Stimulated activated naive CD4-positive, alpha-beta T cell treated with Interleukin-2 at 50 U/mL for 16 hours (primary cell): ENCODE measurements at places on chromosomes 7 and 10.

DNA sequence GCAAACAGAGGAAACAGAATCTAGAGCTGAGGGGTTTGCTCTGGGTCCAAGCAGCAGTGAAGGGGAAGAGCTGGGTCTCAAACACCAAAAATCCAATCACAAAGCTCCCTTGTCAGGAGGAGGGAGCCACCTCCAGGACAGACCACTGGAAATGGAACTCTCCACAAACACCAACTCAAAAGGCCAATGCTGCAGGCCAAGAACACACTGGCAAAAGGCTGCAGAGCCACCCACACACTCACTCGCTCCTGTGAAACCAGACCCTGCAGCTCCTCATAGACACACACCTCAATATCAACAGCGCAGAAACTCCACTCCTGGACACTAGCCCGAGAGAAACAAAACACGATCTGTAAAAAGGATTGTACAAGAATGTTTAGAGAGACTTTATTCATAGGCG lies 213.5 kb downstream of the PTPRN2 start:
- DNase-seq: no peak

GRCh38 chr10:124849111-124849773 lies 47.6 kb downstream of the ABRAXAS2 start:
- DNase-seq: no peak

DNA sequence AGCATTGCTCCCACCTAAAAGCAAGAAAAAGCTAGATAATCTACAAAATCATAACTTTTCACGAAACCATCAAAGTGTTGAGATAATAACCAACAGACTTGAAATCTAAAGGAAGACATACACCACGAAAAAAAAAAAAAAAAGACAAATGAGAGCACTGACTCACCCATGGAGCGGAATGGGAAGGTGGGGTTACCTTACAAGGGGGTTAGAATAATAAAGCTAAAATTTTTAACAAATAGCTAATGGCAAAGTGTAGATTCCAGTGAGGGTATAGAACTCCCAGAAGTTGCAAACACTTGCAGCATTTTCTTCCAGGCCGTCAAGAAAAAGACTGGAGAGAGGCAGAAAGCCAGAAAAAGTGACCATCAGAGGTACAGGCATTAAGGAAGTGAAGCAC lies 27.2 kb downstream of the IPMK start:
- DNase-seq: no peak

GRCh38 chr7:30634193-30634626 lies 39.5 kb downstream of the GARS1 start:
- no peak for DNase-seq

GRCh38 chr7:119640861-119641260 lies 632.1 kb upstream of the KCND2 start:
- DNase-seq: no peak

DNA sequence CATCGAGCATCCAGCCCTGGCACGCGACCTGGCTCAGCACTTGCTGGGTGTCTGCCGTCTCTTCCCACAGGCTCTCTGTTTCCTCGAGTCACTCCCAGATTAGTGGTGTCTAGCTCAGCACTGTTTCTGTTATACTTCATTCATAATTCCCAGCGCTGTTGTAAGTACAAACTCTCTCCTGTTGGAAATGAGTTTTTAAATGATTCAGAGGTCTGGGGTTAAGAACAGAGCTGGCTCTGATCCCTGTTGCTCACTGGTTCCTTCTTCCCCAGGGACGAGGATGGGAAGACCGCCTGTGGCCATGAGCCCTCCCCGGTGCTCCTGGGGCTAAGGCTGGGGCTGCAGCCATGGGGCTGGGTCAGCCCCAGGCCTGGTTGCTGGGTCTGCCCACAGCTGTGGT lies 17.3 kb upstream of the C10orf95 start:
- DNase-seq: no peak

- DNase-seq: no peak
These were observed 42.3 kb upstream of the PRKG1 start for GRCh38 chr10:51031950-51032349.

DNA sequence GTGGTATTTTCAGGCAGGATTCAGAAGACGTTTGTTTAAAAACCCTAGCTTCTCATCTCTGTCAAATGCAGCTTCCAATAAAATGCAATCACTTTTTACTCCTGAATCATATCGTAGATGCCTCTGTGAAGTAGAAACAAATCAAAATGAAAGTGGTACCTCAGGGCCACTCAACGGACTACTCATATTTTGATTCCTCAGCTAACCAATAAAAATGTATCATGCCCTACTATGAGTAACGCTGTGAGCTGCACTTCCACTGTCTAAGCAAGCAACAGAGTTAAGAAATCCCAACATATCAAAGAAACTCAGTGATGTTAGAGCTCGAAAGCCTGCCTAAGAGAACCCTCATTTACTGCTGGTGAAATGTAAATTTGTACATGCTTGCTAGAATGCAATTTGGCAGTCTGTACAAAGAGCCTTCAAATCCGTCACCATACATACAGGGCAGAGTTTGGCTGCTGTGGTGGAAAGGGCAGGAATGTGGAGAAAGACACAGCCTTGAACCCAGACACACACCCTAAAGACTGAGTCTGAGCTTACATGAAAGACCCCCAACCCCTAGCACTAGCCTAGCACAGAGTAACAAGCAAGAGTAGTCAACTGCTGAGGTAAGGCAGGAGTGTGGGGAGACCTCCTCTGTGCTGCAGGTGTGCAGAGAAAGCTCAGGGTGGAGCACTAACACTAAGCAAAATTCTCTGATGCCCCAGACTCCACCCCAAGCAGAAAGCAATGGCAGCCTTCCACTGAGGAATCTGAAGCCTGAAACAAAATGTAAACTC lies 151.5 kb downstream of the ANK3 start:
- no peak for DNase-seq

- no peak for DNase-seq
These were observed 15.3 kb upstream of the AKR1C1 start for GRCh38 chr10:4947635-4948596.

- no peak for DNase-seq
These were observed 264.4 kb upstream of the GALNT17 start for GRCh38 chr7:70867513-70867912.

- no peak for DNase-seq
These were observed 61.4 kb downstream of the CREB5 start for GRCh38 chr7:28473571-28474281.

DNA sequence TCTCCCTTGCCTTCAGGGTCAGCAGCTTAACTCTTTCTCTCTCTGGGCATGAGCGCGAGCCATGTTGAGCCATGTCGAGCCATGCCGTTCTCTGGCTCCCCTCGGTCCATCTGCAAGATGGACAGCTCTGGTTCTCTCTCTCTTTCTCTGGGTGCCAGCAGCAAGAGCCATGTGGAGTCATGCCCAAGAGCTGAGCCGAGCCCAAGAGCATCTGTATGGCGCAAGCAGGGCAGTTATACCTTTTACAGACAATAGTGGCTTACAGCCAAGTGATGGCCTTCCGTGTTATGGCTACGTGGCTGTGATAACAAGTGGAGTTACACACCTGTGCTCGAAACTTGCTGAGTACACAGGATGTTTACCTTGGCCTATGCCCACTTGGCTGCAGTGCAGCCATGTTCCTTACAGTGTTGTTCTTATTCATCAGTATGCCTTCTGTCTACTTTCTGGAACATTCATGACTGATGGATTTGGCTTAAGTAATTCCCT lies 327.7 kb downstream of the GLRX3 start:
- no peak for DNase-seq

- no peak for DNase-seq
These were observed 6.6 kb downstream of the BBIP1 start for GRCh38 chr10:110912374-110912773.

DNA sequence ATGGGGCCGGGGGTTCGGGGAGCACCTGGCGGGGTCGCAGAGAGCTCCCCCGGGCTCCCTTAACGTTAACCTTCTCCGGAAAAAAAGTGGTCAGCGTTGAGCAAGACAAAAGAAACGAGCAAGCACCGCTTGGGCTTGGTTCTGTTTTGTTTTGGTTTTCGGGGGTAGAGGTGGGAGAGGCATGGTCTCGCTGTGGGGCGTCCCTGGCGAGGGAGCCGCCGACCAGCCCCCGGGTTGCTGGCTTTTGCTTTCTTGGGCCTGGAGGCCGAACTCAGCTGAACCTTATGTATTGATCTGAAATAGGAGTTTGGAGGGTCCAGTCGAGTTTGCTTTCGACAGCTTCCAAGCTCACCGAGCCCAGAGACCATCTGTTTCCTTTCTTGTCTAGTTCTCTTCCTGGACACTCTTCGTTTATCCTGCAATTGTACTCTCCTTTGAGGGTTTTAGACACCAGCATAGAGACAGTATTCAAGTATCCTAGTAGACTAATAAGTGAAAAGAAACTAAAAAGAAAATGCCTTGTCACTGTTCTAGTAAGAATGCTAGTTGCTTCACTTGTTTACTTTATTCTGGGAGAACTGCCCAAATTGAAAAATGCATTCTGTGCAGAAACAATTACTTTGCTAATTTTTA lies 980 bp downstream of the FHIP2A start:
- DNase-seq: peak; percentile 32

DNA sequence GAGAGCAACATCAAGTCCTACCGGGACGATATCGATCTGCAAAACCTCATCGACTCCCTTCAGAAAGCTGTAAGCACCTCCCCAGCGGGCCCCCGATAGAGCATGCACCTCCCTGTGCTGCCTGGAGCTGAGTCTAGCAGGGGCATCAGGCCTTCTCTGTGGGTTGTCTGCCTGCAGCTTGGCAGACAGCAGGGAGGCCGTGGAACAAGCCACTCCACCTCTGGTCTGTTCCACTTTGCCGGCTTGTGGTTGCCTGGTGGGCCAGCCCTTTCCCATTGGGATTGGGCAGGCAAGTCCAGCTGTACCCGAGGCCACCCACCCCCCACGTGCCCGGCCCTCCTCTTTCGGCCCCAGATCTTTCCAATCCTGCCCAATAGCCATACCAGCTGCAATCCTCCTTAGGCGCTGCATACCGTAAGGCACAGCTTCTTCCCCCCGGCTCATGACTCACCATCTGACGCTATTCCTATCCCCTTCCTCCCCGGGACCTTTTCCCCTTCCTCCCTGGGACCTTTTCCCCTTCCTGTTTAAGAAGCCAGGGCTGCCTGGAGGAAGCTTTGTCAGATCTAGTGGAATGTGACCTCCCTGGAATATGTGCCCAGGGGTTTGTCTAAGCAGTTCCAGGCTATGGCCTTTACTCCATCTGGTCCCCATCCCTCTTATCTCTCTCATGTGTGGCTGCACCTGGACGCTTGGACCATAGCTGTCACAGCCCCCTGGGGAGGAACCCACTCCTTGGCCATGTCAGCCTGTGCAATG lies 28.1 kb upstream of the SH2D4B start:
- no peak for DNase-seq

DNA sequence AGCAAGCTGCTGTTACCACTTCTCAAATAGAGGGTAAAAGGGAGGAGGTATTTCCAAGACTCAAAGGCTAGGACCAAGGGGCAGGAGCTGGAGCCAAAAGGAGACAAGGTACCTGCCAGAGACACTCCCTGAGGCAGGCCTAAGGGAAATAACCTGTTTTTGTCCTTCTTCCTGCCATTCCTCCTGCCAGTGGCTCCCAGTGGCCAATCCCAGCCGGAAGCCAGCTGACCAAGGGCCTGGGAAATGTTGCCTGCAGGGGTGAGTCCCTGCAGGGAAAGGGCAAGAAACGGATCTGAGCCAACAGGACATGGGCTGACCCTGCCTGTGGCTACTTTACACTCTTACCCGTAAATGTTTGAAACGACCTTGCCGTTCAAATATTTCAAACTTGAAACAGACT lies 3.5 kb downstream of the CYTH3 start:
- DNase-seq: no peak

DNA sequence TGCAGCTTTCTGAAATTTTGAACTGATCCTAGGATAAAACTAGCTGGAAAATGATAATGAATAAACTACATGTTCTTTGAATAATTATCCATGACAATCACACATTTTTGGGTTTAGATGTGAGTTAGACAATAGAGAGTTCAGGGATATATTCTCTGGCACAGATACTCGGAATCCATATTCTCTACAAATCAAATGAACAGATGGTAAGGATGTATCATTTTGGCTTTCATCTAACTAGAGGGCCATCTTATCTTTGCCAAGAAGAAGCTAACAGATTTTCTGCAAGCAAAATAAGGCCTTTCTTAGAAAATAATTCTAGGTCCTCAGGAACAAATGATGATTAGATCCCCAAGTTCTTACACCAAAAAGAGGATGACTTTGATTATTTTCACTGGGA lies 355.9 kb upstream of the C7orf33 start:
- DNase-seq: no peak

DNA sequence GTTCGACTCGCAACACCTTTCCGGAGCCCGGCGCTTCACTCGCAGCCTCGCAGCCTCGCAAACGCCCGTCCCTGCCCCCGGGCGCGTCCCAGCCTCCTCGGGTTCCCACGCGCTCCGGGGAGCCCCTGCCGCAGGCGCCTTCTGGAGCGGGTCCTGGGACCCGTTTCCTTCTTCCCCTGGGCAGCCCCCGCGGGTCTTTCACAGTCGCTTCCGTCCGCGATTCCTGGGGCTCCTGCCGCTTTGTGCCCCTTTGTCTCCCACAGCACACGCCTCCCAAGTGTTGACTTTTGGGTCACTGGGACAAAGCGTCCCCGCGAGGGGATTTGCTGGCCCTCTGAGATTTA lies 140.7 kb downstream of the DYNC2I1 start:
- DNase-seq: no peak

- DNase-seq: no peak
These were observed 6.1 kb upstream of the PKD1L1 start for GRCh38 chr7:47954231-47954911.

DNA sequence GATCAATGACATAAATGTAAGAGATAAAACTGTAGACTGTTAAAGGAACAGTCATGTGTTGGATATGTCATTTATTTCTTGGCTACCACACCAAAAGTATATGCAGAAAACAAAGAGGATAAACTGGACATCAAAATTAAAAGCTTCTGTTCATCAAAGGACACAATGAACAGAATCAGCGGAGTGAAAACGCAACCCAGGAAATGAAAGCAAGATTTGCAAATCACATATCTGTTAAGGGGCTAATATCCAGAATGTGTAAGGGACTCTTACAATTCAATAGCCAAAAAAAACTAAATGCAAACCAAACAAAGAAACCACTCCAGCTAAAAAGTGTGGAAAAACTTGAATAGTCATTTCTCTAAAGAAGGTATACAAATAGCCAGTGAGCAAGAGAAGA lies 164.3 kb downstream of the ZMYND11 start:
- DNase-seq: no peak

DNA sequence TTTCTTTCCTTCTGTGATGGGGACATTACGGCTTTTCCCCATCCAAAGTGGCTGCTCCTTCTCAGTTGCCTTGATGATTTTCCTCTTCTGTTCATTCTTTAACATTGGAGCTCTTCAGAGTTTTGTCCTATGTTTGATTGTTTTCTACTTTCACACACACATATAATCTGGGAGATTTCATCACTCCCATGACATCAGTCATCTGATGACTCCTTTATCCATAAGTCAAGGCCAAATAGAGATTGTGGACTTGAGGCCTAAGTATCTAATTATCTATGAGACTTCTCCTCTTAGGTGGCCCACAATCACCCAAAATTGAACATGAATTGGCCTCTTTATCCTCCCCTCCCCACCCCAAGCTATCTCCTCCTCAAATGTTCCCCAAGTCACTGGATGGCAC lies 5.3 kb upstream of the COL1A2 start:
- DNase-seq: no peak

- no peak for DNase-seq
These were observed 4.6 kb upstream of the SERPINE1 start for GRCh38 chr7:101121991-101122932.

GRCh38 chr7:91090684-91091083 lies 173.5 kb upstream of the FZD1 start:
- DNase-seq: no peak
